ENCODE measurements at places on chromosomes 4 and X.

- peak; percentile 10 for DNase-seq
Measured at GRCh38 chr4:154618708-154619315, 6.4 kb upstream of the FGG start.

- peak; percentile 26 for DNase-seq
Measured at GRCh38 chrX:81195712-81196111, 6.0 kb downstream of the HMGN5 start.

DNA sequence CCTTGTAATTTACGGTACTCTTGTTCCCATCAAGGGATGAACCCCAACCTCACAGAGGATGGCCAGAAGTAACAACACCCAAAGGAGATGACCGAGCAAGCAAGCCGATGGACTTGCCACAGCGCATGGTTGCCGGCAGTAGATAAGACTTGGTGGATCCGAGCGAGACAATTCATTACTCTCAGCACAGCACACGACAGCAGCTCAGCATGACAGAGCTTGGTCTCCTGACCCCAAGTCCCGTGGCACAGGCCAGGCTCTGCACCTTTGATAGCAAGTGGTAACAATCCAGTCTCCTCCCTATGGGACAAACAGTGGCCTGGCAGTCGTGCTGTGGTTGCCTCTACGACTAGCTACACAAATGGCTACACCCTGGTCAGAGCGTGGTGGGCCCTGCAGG is 26.3 kb downstream of the RWDD4 start:
- DNase-seq, result no peak

GRCh38 chrX:15314472-15314871 is 968 bp downstream of the ASB11 start:
- DNase-seq, result no peak

GRCh38 chr4:112448306-112449132 is 67.5 kb downstream of the NEUROG2 start:
- DNase-seq, result no peak

DNA sequence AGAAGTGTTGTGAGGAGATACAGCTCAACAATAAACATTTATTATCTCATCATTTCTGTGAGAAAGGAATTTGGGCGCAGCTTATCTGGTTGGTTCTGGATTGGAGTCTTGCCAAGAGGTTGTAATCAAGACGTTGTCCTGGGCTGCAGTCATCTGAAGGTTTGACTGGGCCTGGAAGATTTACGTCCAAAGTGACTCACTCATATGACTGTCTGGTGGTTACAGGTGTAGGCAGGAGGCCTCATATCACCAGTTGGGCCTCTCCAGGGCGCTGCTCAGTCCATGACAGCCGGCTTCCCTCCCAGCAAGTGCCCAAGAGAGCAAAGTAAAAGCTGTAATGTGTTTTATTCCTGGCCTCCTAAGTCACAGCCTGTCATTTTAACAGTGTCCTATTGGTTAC is 106.3 kb downstream of the USP46 start:
- no peak for DNase-seq

GRCh38 chr4:124177647-124178425 is 534.7 kb downstream of the ANKRD50 start:
- no peak for DNase-seq

DNA sequence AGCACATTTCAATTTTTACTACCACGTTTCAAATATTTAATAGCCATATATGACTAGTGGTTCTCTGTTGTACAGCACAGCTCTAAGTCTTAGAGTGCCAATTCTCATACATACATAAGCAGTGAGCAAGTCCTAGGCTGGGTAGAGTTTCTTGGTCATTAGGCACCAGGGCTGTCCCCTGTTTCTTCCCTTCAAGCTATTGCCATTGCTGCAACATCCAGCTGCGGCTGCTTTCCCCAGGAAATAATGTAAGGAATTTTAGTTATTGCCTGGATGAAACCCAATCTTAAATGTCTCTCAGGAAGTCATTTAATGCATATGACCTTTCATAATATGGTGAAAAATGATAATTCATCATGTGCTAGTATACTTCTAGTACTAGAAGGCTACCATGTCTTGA is 74.1 kb upstream of the PPP3CA start:
- DNase-seq, result no peak

GRCh38 chrX:108121291-108121690 is 29.7 kb downstream of the ATG4A start:
- no peak for DNase-seq

- DNase-seq, result no peak
Measured at GRCh38 chr4:90219822-90220221, 92.6 kb downstream of the CCSER1 start.

DNA sequence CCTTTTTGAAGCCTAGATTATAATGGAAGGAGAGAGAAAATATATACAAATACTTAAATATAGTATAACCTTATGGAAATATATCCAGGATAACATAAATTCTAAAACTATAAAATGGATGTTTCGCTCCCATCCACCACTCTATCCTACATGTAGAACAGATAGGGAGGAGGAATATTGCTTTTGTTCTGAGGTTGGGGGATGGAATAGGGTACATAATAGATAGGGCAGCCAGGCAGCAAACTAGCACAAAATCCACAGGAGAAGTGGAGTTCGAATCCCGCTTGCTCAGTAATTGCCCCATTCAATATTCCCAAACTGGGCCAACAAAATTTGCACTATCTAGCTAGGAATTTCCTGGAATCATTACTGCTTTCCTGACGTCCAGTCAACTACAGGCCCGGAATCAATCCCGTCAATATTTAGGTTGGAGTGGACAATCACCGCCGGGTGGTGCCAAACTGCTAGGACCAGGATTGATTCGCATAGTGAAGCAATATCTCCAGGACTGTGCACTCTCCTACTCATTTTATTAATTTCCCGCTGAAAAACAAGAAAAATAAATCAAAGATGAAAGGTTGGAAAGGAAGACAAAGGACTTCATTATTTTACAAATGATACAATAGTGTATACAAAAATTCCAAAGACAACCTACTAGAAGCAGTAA is 40.4 kb upstream of the PAPSS1 start:
- no peak for DNase-seq

- no peak for DNase-seq
Measured at GRCh38 chr4:26596843-26597242, 13.0 kb downstream of the TBC1D19 start.

GRCh38 chrX:136168929-136169735 is 21.8 kb downstream of the FHL1 start:
- no peak for DNase-seq

- DNase-seq, result no peak
Measured at GRCh38 chrX:121000589-121000988, 15.0 kb upstream of the CT47A1 start.

GRCh38 chr4:139606579-139607501 is 50.8 kb upstream of the SETD7 start:
- no peak for DNase-seq

GRCh38 chr4:168874083-168874482 is 136.0 kb downstream of the CBR4 start:
- no peak for DNase-seq

DNA sequence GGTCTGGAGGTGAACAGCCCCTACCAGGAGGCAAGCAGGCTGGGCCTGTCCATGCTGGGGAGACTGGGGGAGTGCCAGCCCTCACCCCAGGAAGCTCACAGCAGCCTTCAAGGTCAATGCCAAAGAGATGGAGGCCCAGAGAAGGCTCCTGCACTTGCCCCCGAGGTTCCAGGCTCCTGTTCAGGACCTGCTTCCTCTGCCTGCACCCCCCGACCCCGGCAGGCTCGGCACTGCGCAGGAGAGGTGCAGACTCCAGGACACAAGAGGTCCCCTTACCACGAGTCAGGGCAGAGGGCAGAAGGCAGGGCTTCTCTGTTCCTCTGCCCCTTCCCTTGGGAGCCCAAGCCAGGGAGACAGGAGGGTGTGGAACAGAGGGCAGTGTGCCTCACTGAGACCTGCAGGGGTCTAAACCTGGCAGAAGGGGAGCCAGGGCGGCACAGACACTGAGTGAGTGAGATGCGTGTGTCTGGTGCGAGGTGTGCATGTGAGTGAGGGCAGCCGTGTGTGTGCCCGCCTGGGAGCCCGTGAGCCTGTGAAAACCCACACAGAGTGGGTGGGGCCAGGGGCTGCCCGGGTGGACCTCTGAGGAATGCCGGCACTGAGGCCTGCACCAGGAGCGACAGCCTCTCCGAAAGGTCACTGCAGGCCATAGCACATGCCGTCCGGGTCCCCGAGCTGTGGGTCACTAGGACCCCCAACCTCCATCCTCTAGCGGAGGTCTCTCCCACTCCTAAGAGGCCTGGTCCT is 30.7 kb upstream of the FGFR3 start:
- no peak for DNase-seq

DNA sequence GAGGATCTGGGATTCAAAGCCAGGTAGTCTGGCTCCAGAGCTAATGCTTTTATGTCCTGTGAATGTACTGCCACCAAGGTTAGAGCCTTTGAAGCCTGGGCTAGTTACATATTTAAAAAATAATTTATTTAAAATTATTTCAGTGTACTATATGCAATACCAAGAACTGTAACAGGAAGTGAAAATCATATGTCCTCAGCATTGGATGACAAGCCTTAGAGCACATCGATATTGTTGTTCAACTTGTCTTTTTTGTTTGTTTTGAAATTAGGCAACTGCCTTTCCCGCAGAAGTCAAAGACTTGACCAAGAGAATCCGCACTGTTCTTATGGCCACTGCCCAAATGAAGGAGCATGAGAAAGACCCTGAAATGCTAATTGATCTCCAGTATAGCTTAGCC is 73.1 kb upstream of the IL13RA1 start:
- no peak for DNase-seq

DNA sequence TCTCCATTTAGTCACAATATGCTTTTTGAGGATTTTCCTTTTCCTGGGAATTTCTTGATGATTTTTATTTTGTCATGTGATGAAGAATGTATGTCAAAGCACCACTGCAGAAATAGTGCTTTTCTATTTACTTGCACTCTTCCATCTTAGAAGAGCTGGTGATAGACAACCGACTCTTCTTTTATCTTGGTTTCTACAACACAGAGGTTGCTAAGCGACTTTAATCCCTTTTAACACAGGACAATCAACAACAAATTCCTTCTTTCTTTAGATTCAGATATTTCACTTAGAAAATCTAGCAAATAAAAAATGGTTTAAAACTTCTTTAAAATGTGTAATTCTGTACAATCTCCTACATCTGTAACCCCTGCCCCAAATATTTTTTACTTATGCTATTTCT is 34.6 kb downstream of the TET2 start:
- no peak for DNase-seq

DNA sequence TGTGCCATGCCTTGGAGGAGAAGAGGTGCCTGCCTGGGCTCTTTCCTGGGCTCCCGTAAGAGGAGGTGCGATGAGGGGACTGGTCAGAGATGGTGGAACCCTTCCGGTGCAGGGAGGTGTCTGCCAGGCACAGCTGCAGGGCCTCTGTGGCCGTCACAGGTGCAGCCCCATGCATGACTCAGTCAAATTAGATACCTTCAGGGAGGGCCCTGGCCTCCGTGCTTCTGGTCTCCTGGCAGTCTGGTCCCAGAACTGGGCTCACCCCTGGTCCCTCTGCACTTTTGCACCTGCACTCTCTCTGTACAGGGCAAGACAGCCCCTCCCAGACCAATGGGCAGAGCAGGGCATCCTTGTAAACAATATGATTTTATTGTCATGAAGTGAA is 49.9 kb upstream of the LRPAP1 start:
- no peak for DNase-seq

- DNase-seq, result no peak
Measured at GRCh38 chr4:53706422-53707032, 115.2 kb upstream of the LNX1 start.

- no peak for DNase-seq
Measured at GRCh38 chrX:135985973-135986310, 707 bp downstream of the SLC9A6 start.

- DNase-seq, result no peak
Measured at GRCh38 chrX:129980001-129980401, 2.4 kb upstream of the BCORL1 start.

DNA sequence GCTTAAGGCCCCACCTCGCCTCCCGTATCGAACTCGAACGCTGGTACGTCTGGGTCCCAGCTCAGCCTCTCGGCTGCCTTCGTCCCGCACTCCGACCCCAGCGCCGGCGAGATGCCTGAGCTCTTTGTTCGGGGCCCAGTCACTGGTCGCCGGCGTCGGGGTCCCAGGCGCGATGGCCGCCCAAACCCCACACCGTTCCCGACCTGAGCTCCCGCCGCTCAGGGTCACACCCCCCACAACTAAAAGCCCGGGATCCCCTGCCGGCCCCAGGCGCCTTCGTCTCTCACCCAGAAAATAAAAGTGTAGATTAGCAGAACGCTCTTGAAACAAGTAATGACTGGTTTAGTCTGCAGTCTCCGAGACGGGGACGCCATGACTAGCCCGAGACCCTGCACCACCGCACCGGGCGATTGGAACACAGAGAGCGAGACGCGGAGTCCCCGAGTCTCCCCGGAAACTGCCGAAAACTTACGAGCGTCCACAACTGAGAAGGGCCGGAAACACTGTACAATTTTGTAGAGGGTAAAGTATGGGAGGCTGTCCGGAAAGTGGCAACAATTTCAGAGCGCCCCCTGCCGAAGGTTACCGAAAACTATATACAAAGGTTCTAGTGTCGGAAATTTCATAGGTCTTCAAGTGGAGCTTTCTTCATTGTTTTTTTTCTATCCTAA is at the start of gene TSPAN6:
TSS of gene TSPAN6 (minus strand) at position 486 of the 671 bp plus-strand sequence. CDS start at position 374, 112 bp downstream.
- peak; percentile 52 for DNase-seq

- DNase-seq, result no peak
Measured at GRCh38 chrX:18449236-18449635, 23.8 kb downstream of the CDKL5 start.

- DNase-seq, result no peak
Measured at GRCh38 chr4:139416073-139416673, 37.7 kb upstream of the RAB33B start.

DNA sequence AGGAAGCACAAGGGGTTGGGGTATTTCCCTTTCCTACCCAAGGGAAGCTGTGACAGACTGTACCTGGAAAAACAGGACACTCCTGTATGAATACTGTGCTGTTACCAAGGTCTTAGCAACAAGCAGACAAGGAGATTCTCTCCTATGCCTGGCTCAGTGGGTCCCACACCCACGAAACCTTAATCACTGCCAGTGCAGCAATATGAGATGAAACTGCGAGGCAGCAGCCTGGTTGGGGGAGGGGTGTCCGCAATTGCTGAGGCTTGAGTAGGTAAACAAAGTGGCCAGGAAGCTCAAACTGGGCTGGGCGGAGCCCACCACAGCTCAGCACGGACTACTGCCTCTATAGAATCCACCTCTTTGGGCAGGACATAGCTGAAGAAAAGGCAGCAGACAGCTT is 197.7 kb downstream of the INPP4B start:
- no peak for DNase-seq

- no peak for DNase-seq
Measured at GRCh38 chrX:15405846-15406245, 21.6 kb upstream of the VEGFD start.

DNA sequence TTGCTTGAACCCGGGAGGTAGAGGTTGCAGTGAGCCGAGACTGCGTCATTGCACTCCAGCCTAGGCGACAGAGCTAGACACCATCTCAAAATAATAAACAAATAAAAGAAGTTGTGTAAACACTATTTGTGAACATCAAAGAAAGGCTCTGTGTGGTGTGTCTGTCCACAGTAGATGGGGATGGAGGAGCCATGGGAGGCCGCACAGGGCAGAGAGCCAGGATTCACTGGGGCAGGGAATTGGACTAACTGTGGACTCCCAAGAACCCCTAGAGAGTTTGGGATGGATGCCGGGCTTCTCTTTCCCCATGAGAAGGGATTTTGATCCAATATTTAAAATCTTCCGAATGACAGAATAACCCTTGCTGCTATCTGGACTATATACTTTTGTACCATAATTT is 26.5 kb downstream of the TBC1D1 start:
- DNase-seq, result no peak

Data from stimulated activated CD8-positive, alpha-beta memory T cell treated with anti-CD3 and anti-CD28 coated beads, Interleukin-15, amount 100 ng/mL, for 48 hours (primary cell).